Femur (tissue), 1 donor: ENCODE measurements at places on chromosomes 12 and 14.

- peak; percentile 31 for DNase-seq
Measured at GRCh38 chr14:76133103-76133502, 18.6 kb upstream of the GPATCH2L start.

GRCh38 chr12:95096852-95097251 is 23.4 kb upstream of the NR2C1 start:
- no peak for DNase-seq

GRCh38 chr12:71872401-71872800 is 32.8 kb downstream of the TBC1D15 start:
- no peak for DNase-seq

GRCh38 chr12:28063355-28063880 is 90.9 kb upstream of the PTHLH start:
- no peak for DNase-seq

GRCh38 chr12:46945591-46945990 is 119.8 kb upstream of the SLC38A4 start:
- no peak for DNase-seq

- DNase-seq, result no peak
Measured at GRCh38 chr12:46933947-46934346, 108.2 kb upstream of the SLC38A4 start.

DNA sequence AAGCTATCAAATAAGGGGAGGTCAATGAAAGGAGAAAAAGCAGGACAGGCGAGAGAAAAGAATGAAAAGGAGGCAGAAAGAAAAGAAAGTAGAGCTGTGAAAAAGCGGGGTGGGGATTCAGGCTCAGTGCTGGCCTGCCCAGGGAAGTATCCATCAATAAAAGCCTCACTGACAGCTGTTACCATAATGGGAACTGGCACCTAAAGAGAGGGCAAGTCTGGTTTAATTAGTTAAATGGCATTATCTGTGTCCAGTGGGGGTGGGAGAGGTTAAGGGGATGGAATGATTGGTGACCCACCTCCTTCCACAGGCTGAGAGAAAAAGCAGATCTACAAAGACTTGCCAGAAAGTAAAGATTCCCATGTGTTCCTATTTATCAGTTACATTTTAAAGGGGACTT is 7.4 kb downstream of the SALL2 start:
- no peak for DNase-seq

GRCh38 chr12:28027947-28028724 is 55.6 kb upstream of the PTHLH start:
- DNase-seq, result no peak
